Kidney capillary endothelial cell (primary cell): ENCODE measurements at places on chromosomes 7 and 10.

- no peak for DNase-seq
Measured at GRCh38 chr7:87543623-87544022, 57.1 kb downstream of the ABCB1 start.

GRCh38 chr10:108696792-108697477, 1226.4 kb downstream of the XPNPEP1 start:
- no peak for DNase-seq

GRCh38 chr7:17501441-17502212, 203.2 kb downstream of the AHR start:
- no peak for DNase-seq

- DNase-seq, result peak; percentile 78
Measured at GRCh38 chr7:104980841-104981671, 32.9 kb upstream of the KMT2E start.

DNA sequence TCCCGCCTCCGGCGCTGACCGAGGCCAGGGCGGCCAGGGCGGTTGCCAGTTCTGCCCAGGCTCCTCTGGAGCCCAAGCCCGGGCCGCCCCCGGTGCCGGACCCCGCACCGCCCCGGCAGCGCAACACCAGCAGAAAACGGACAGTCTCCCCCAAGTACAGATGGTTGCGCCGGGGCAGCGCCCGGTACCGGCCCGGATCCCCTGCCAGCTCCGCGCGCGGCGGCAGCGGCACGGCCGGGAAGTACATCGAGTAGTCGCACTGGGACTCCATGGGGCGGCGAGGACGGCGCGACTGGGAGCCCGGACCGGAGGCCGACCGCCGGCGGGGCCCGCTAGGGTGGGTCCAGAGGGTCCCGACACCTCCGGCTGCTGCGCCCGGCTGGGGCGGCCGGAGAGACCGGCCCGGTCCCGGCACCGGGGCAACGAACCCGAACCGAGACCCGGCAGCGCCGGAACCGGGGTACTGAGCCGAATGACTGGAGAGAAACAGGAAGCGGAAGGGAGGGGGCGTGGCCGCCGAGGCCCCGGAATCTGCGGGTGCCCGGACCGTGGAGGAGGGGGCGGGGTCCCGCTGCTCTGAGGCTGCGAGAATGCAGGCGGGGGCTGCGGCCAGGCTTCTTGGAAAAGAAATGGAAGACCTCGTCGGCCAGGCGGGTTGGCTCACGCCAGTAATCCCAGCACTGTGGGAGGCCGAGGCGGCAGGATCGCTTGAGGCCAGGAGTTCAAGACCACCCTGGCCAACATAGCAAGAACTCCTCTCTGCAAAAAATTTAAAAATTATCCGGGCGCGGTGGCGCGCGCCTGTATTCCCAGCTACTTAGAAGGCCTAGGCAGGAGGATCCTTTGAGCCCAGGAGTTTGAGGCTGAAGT, at the start of gene TRAPPC14:
TSS of gene TRAPPC14 (minus strand) at position 495 of the 870 bp plus-strand sequence. CDS start at position 271, 224 bp downstream.
- peak; percentile 57 for DNase-seq

DNA sequence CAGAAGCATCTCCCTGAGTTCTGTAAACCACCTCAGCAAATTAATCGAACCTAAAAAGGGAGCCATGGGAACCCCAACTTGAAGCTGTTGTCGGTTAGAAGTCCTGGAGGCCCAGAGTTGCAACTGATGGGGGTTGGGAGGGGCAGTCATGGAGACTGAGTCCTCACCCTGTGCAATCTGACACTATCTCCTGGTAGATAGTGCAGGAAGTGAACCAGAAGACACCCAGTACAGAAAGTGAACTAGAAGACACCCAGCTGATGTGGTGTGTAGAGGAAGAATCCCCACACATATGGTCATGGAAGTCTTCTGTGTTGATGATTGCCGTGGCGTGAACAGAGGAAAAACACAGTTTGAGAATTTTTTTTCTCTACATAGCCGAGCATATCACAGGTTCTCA, 58.8 kb upstream of the SRRM3 start:
- DNase-seq, result no peak

DNA sequence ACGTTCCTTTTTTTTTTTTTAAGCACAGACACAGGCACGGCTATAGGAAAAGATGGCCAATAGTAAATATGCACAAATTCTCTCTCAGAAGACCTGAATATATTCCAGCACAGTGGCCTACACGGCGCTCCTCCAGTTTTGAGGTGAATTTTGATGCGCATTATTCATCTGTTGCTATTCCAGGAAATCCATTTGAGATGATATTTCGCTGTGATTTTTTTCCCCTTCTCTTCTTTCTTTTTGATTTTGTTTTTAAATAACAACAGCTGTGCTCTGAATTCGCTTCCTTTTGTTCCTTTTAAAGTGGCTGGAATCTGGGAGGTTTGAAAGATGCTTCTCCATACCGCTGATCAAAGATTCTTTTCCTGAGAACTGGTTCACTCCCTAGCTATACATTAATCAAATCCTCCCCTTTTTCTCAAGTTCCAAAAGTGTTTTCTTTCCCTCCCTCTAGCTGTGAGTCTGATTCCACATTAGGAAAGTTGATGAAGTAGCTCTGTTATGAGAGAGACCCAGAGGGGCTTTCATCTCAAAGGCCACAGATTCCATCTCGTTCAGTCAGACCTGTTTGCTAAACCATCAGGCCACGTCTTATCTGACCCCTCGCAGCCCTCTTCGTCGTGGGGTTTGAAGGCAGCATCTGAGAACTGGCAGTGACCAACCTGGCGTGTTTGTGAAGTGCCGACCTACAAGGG, 602.7 kb upstream of the NRP1 start:
- DNase-seq, result no peak

GRCh38 chr10:119542357-119542987, at the start of gene RGS10:
TSS of gene RGS10 (minus strand) at chr10:119542719. CDS start at chr10:119542638, 81 bp downstream.
- peak; percentile 53 for DNase-seq
